ENCODE measurements at places on chromosomes 6 and 20.

- DNase-seq = no peak
Measured at GRCh38 chr20:38191654-38192053, 26.6 kb upstream of the TGM2 start.

DNA sequence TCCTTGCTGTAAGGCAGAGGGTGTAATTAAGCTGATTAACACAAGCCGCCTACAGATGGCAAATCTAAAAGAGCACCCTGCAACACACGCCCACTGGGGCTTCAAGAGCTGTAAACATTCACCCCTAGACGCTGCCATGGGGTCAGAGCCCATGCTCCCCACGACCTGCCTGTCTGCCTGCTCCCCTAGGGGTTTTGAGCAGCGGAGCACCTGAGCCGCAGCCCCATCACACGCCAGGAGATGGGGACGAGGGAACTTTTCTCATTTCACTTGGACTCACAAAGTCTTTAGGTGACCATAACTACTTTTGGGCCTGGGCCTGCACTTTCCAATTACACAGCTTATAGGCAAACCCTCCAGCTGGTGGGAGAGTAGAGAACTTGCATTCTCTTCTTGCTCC, 99.0 kb upstream of the SOX4 start:
- DNase-seq = no peak

DNA sequence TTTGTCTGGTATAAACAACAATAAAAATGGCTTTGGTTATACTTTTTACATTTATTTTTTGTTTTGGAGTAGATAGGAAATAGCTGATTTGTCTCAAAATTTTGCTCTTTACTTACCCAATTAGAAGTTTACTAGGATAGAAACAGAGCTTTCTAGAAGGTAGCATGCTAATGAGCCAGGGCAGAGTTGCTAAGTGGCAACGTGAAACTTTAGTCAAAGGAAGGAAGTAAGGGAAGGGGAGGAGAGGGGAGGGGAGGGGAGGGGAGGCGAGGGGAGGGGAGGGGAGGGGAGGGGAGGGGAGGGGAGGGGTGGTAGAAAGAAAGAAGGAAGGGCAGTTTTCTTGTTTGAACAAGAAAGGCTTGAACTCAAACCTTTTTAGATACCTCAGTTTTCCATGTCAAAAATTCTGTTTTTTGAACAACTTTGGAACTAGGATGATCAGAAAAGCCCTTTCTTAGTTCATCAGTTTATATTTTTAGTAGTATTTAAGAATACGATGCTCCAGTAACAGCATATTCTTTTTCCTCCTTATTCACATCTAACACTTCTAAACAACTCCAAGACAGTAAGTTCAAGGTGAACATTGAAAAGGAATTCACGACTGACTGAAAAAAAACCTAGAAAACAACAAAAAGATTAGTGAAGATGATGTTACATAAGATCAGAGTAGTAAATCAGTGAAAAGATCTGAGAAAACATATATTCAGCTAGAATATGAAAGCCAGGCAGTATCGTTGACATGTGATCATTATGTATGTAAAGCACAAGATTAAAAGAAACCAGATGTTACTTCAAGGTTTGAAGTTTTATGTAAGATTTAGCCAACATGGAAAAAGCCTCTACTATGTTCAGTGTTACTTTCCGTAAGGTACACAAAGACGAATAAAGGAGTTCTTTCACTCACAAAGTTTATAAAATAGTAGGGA, 263.4 kb downstream of the ARHGAP18 start:
- no peak for DNase-seq

- DNase-seq = no peak
Measured at GRCh38 chr6:10908228-10908627, 21.4 kb downstream of the SYCP2L start.

GRCh38 chr20:13396022-13396421, 174.9 kb downstream of the ISM1 start:
- no peak for DNase-seq

DNA sequence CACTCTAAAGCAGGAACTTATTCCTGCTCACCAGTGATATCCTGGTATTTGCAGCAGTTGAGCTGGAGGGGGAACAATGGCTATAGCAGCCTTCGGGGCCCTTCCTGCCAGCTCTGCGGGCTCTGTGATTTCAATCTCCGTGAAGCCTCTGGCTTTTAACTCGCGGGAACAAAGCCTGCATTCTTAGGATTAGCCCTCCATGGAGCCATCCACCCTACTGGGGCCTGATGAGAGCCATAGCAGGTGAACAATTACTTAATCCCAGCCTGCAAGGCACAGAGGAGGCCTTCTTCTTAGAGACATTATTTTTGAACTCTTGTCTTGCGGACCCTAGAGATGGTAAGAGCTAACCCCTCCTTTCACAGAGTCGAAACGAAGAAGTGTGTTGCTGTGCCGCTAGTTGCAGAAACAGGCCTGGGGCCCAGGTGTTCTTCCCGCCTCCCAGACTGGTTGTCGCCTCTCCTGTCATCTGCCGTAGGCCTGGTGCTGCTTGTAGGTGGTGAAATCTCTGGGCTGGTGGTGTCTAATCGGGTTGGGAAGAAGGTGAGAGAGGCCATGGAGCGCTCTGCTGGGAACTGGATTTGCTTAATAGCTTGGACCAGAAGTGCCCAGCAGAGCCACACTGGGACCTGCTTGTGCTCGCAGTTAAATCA, 9.7 kb downstream of the GHRH start:
- no peak for DNase-seq

DNA sequence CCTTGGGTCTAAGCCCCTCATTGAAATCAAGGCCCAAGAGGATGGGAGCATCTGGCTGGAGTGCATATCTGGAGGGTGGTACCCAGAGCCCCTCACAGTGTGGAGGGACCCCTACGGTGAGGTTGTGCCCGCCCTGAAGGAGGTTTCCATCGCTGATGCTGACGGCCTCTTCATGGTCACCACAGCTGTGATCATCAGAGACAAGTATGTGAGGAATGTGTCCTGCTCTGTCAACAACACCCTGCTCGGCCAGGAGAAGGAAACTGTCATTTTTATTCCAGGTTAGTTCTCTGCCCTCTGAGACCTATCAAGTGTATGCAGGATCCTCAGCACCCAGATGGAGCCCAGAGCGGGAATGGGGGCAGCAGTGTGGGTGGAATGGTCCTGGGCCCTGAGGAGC, 5.1 kb downstream of the BTN2A2 start:
- no peak for DNase-seq

GRCh38 chr6:102015431-102015830, 621.9 kb downstream of the GRIK2 start:
- DNase-seq = no peak

- DNase-seq = no peak
Measured at GRCh38 chr6:139325125-139325524, 33.3 kb upstream of the TXLNB start.

- DNase-seq = no peak
Measured at GRCh38 chr20:39290575-39290974, 328.4 kb downstream of the DHX35 start.

- no peak for DNase-seq
Measured at GRCh38 chr20:1171461-1172093, 13.2 kb downstream of the TMEM74B start.

DNA sequence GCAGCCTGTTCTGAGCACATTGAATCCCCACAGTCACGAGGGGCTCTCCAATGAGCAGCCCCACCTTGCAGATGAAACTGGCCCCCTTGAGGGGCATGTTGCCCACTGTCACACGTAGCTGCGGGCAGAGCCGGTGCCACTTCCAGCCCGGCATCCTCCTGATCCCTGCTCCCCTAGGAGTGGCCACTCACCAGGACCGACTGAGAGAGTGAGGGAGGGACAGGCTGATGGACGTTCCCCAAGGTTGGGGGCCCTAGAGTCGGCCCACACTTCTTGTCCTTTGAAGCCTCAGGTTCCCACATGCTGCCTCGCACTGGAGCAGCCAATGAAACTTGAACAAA, 10.5 kb downstream of the ENTPD6 start:
- no peak for DNase-seq
